ENCODE measurements at places on chromosomes 13 and 19. TPM values are rescaled to one million over a fixed set of nuclear protein-coding genes. Genes with fewer than 3 reads are reported as not detected.

Gene KLK2
- total RNA-seq = not detected

Gene SRRM5
- not detected for total RNA-seq

Gene ADM5
- 0.47 TPM for total RNA-seq

Gene CYP4F11
- total RNA-seq = under 0.01 TPM

Gene BICRA
- total RNA-seq = 2.4 TPM

Gene SERPINE3
- total RNA-seq = not detected

Gene ERICH6B
- total RNA-seq = not detected

Gene CEACAM21
- not detected for total RNA-seq

Gene KRTDAP
- not detected for total RNA-seq

Gene ZNF799
- 1.9 TPM for total RNA-seq

Gene KASH5
- not detected for total RNA-seq

Gene EBI3
- total RNA-seq = 0.16 TPM

Gene IGFL4
- total RNA-seq = 0.16 TPM

Gene LHFPL6
- total RNA-seq = 34.0 TPM

Gene PEG3
- 0.16 TPM for total RNA-seq

Gene CAMSAP3
- total RNA-seq = not detected

Gene SIGLEC8
- total RNA-seq = not detected

Gene LRRC25
- 0.34 TPM for total RNA-seq

Gene URI1
- 60.7 TPM for total RNA-seq

Gene MED4
- total RNA-seq = 23.0 TPM

Gene ZNF90
- total RNA-seq = 0.69 TPM

Gene SETDB2
- 5.2 TPM for total RNA-seq

Gene ETV2
- total RNA-seq = 0.17 TPM

Gene UBXN6
- 176 TPM for total RNA-seq

Gene CCDC8
- 50.6 TPM for total RNA-seq

Gene CNFN
- total RNA-seq = not detected

Gene HSPB6
- 248 TPM for total RNA-seq

Gene ZNF468
- 19.4 TPM for total RNA-seq

Gene BST2
- total RNA-seq = 0.60 TPM

Gene SLAIN1
- total RNA-seq = 0.26 TPM

Gene RSPH6A
- total RNA-seq = 0.16 TPM

Gene LEUTX
- total RNA-seq = not detected

Gene B3GNT8
- 5.2 TPM for total RNA-seq

Gene LILRB5
- not detected for total RNA-seq

Gene KIR2DL1
- total RNA-seq = not detected

Gene HCN2
- 1.5 TPM for total RNA-seq

Gene ZNF486
- total RNA-seq = 2.7 TPM

Gene ZNF816
- 8.6 TPM for total RNA-seq

Gene SBNO2
- 32.2 TPM for total RNA-seq

Gene FOXA3
- not detected for total RNA-seq

Gene C1QTNF9
- 0.09 TPM for total RNA-seq

Gene ZNF837
- total RNA-seq = 2.0 TPM

Gene KLK11
- 0.17 TPM for total RNA-seq

Gene TMEM190
- not detected for total RNA-seq

Gene WDR88
- total RNA-seq = 0.17 TPM

Gene N4BP2L1
- total RNA-seq = 2.7 TPM

Gene METTL21C
- not detected for total RNA-seq

Gene LGI4
- 0.52 TPM for total RNA-seq

Gene ZNF534
- total RNA-seq = 0.17 TPM

Gene WASF3
- 11.2 TPM for total RNA-seq

Gene RAB4B
- 8.7 TPM for total RNA-seq

Gene ANGPTL4
- 3.0 TPM for total RNA-seq

Gene LILRA2
- not detected for total RNA-seq

Gene FBXO27
- total RNA-seq = 1.9 TPM

Gene MEX3D
- 21.9 TPM for total RNA-seq

Gene ZNF729
- total RNA-seq = not detected
